ENCODE measurements at places on chromosomes 6 and 20.

- DNase-seq = no peak
Measured at GRCh38 chr20:48732081-48732829, 95.5 kb downstream of the PREX1 start.

DNA sequence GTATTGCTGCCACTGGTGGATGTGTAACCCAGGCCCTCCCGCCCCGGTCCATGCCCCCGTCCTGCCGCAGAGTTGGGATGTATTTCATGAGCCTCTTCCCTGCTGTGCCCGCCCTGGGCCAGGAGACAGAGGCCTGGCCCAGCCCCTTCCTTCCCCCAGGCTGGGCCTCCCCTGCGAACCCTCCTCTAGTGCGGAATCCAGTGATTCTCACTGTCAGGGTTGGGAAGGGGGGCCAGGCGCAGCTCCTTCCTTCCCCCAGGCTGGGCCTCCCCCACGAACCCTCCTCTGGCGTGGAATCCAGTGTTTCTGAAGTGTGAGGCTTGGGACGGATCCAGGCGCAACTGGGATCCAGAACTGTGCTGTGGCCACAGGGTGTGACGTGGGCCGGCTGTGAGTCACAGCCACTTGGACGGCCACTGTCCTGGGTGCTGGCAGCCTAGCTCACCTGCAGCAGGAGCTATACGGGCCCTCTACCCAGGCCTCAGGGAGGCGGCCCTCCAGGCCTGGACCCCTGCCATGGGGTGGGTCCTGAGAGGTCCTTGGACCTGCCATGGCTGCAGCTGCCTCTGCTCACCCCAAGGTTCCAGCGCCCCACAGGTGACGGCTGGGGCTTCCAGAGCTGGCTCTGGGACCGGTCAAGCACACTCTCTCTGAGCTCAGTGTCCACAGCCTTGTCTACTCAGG is 28.3 kb downstream of the COL20A1 start:
- DNase-seq = no peak

DNA sequence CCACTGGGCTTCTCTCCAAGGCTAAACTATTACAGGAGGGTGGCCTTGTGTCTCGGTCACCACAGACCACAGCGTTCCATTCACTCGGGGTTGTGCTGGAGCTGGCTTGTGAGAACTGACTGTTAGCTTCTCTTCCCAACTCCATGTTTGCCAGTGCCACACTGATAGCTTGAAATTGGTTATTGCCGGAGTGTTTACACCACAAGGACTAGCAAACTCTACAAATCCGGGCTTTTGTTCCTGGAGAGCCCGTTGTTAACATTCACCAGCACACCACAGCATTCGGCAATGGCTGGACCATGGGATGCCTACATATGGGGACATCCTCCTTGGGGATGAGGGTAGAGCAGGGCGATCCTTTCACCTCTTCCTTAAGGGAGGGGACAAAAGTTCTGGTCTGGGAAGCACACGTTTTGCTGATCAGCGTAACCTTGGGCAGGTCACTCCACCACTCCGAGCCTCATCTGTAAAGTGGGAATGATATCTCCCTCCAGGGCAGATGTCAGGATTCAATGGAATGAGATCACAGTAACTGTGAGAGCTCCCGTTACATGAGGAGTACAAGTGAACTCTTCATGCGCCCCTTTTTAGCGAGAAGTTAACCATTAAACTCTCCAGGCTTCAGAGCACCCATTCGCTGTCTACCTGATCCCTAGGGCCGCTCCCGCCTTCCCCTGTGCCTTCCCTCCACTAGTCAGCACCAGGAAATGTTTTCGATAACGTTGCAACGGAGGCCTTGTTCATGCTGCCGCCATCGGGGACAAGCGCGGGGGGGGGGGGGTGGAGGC is 41.7 kb upstream of the TTPAL start:
- DNase-seq = no peak

DNA sequence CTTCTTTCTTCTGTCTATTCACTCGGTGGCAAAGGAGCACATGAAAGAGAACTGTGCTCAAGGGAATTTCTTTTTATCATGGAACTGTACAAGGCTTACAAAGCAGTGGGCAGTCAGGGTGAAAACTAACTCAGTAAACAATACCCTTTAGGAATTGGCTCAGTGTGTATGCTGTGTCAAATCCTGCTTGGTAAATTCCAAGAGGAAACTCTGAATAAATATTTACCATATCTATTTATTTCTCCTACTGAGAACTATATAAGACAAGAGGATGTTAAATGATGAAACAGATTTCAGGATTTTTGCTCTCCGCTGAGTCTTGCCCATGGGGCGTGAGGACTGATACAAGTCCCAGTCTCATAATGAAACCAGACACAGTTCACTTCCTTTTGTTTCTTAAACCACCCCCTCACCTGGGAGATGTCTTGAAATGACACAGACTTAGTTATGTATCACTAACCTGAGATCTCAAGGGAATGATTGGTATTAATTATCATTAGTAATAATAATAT is 188.8 kb downstream of the BACH2 start:
- no peak for DNase-seq

GRCh38 chr6:136753624-136754023 is 38.7 kb downstream of the MAP3K5 start:
- no peak for DNase-seq

GRCh38 chr6:4931530-4932227 is 72.2 kb downstream of the RPP40 start:
- no peak for DNase-seq

GRCh38 chr6:43547222-43547621 is 28.6 kb downstream of the XPO5 start:
- DNase-seq = no peak

- DNase-seq = no peak
Measured at GRCh38 chr6:134115715-134116074, 63.3 kb upstream of the SLC2A12 start.

DNA sequence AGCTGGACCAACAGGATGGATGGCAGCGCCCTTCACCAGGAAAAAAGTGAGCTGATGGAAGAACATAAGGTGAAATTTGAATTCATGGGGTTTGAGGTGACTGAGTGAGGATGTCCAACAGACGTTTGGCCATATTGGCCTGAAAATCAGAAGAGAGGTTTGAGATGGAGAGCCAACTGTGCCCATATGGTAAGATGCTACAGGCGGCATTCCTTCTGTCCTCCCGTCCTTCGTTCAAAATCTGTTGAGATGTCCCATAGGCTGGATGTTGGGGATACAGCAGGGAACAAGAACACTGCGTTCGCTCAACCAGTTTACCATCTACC is 468 bp upstream of the CMTR1 start:
- no peak for DNase-seq

GRCh38 chr6:170374571-170375444 is 68.2 kb downstream of the FAM120B start:
- no peak for DNase-seq

DNA sequence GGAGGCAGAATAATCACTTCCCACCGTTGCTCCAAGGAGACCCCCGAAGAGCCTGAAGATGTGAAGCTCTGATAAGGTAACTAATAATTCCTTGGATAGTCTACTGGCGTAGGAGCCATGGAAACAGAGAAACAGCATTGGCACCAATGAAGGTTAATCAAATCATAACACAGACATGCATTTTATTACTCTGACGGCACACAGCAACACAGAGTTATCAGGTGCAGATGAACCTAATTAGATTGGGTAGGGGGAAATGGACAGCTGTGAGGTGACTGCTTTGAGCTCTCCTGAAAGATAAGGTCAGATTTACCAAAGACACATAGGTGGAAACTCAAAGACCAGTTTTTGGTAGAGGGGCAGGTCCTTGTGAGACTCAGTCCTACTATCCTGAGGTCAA is 544.0 kb upstream of the AGPAT4 start:
- DNase-seq = no peak

DNA sequence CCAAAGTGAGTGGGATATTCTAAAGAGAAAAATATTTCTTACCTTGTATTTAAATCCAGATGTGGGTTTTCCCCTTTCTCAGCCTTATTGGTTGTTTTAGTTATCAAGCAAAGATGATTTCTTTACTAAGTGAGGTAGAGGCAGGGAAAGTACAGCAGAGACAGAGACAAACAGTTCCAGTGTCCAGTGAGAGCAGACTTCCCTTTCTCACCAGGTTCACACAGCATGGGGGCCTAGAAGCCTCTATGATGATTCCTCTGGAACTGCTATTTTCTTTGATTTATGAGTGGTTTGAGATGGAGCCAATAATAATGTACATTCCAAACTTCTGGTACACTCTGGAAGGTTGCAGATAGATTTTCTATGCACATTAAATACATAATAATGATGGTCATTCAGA is 234.0 kb upstream of the MARCKS start:
- no peak for DNase-seq

DNA sequence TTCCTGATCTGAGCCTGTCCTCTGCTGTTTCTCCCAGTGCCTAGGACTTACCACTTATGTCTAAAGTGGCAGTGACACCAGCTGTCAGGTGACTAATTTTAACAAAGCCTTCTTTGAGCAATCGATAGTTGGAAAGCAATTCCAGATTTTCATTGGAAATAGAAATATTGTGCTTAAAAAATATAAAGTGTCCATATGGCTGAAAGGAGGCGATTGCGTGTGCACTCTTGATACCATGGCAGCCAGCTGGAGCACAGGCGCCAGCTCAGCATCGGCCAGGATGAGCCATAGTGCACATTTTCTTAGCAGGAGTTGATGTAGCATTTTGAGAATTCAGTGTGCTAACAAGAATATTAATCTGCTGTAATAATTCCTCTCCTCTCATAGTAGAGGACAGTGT is 70.0 kb downstream of the LRRC1 start:
- DNase-seq = no peak

DNA sequence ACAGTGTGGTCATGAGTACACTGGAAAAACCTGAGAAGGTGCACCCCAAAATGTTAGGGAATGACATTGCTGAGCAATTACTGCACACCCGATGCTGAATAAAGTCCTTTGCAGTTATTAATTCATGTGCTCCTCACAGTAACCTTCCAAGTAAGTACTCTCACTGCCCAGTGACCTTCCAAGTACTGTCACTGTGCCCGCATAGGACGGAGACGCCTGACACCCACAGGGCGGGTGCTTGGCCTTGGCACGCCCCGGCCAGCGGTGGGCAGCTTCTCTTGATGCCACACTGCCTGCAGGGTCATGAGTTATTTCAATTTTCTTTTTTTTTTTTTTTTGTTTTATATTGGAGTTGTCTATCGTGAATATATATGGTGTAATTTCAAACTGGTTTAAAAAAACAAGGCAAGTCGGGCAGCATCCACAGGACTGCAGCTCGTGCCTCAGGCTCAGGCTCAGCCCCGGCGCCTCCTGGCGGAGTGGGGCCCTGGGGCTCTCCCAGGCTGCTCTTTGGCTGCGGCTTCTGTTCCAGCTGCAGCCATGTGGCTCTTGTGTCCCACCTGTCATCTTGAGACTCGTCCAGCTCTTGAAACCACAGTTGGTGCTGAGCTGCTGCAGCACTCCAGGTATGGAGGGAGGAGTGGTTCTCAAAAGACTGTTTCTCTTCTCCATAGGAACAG is 27.0 kb downstream of the PNLDC1 start:
- DNase-seq = no peak

- DNase-seq = no peak
Measured at GRCh38 chr6:106275692-106276091, 49.9 kb downstream of the ATG5 start.

GRCh38 chr6:42095094-42095493 is 44.8 kb downstream of the TAF8 start:
- no peak for DNase-seq

DNA sequence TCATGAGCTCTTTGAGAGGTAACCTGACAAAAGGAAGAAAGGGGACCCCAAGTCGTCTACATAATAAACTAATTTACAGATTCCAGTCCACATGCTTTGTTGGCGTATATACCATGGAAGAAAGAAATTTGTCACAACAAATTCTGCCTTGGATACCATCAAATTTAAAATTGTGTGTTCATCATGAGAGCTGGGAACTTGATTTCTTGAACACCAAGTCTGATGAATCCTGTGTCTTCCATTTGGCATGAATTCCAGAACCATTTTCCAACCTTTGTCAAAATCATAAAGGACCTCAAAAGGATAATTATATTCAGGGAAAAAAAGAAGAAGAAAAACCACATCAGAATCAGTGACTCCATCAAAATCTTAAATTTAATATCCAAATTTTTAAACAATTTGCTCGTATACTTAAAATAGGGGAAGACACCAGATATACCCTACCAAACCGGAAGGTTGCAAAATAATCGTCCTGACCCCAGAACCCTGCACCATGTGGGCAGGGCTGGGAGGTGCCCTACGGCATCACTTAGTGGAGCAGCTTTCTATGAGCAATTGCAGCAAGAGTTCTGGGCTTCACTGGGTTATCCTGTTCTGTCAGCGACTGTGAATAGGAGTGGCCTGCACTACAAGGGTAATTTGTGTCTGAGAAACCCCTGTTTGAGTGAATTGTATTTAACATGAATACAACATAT is 74.1 kb upstream of the INSM1 start:
- no peak for DNase-seq

GRCh38 chr6:85002847-85003246 is 238.4 kb upstream of the TBX18 start:
- no peak for DNase-seq

DNA sequence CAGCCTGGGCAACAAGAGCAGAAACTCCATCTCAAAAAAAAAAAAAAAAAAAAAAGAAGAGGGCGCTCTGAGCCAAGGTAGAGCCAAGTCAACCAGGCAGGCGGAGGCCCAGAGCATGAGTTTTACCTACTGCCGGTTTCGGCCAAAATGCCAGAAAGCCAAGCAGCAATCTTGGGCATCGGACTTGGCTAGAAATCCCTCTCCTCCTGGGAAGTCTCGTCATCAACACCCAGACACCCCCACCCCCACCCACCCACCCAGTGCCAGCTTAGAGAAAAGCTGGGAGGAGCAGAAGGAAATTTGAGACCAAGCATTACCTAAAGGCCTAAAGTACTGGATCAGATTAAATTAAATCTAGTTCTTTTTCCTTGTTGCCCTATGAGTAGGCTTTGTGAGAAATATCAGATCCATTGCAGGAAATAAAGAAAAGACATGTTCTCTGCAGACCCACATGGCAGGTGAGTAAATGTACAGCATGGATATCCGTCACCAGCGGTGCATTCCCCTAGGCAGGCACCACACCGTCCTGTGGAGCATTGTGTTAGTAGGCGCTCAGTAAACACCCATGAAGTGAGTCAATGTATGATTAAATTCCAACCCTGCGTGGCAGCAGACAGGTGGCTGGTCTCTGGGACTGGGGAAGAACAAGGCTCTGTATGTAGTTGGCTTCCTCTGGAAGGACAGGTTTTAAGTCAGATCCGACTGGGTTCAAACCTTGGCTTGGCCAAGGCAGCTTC is 21.0 kb downstream of the RIPOR3 start:
- no peak for DNase-seq

Measured in NT2/D1 (cell line).